Bladder microvascular endothelial cell (primary cell): ENCODE measurements at places on chromosomes 2 and 18. TPM values are rescaled to one million over a fixed set of nuclear protein-coding genes. Genes with fewer than 3 reads are reported as not detected.

Gene GPR155
- 0.81 and 2.8 TPM in 2 replicates for total RNA-seq

Gene SLC20A1
- 40.6 and 64.7 TPM in 2 replicates for total RNA-seq

Gene SRD5A2
- not detected in 2 replicates for total RNA-seq

Gene HOXD13
- not detected in 2 replicates for total RNA-seq

Gene IL36A
- total RNA-seq, result not detected in 2 replicates

Gene PLGLB1
- 0.16 and 5.9 TPM in 2 replicates for total RNA-seq

Gene ACVR1C
- under 0.01 TPM in 1 of 2 replicates, not detected in the other for total RNA-seq

Gene IL1R2
- total RNA-seq, result not detected in 2 replicates

Gene KLF7
- 7.1 and 21.3 TPM in 2 replicates for total RNA-seq

Gene IL36B
- total RNA-seq, result not detected in 2 replicates

Gene GCFC2
- total RNA-seq, result 6.2 and 13.0 TPM in 2 replicates

Gene LAMA1
- total RNA-seq, result 0.32 and 0.38 TPM in 2 replicates

Gene CYP27A1
- total RNA-seq, result 5.5 and 23.7 TPM in 2 replicates

Gene DSEL
- total RNA-seq, result 2.6 and 11.9 TPM in 2 replicates

Gene ADCYAP1
- not detected in 2 replicates for total RNA-seq

Gene GNAL
- total RNA-seq, result 0.13 TPM in 1 of 2 replicates, not detected in the other

Gene MYO3B
- not detected in 2 replicates for total RNA-seq

Gene KCNIP3
- total RNA-seq, result under 0.01 and 0.06 TPM in 2 replicates

Gene SERPINB3
- not detected in 2 replicates for total RNA-seq

Gene SIGLEC15
- total RNA-seq, result 0.06 TPM in 1 of 2 replicates, not detected in the other

Gene CIDEA
- total RNA-seq, result 0.19 and 1.5 TPM in 2 replicates

Gene ALPG
- not detected in 2 replicates for total RNA-seq

Gene ITGA4
- 1.9 and 7.8 TPM in 2 replicates for total RNA-seq

Gene COL4A3
- not detected in 2 replicates for total RNA-seq

Gene EFEMP1
- 1,267 and 12,559 TPM in 2 replicates for total RNA-seq

Gene DCC
- total RNA-seq, result 0.06 TPM in 1 of 2 replicates, not detected in the other

Gene ALPP
- not detected in 2 replicates for total RNA-seq

Gene LYPD1
- 0.65 and 3.1 TPM in 2 replicates for total RNA-seq

Gene AAK1
- 15.1 and 44.7 TPM in 2 replicates for total RNA-seq

Gene MAPK4
- total RNA-seq, result not detected in 2 replicates
